ENCODE measurements at places on chromosomes 11 and 22.

- DNase-seq, result no peak
Measured at GRCh38 chr11:62026739-62027370, 59.4 kb upstream of the FTH1 start.

DNA sequence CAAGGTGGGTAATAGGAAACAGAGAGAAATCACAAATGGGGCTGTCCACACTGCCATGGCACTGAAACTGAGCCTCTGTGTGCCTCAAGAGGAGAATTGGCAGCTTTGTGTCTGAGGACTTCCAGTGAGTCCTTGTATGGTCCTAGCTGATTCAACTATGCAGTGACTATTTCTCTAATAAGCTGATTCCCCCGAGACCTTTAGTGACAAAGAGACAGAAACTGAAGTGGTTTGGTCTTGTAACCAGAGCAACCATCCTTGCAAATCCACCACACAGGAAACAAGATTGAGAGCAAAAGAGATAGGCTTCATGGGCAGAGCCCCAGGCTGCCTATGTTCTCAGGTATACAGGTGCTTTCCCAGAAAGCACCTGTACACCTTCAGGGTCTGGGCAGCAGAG, 1038.5 kb downstream of the NTM start:
- DNase-seq, result no peak

GRCh38 chr22:27765706-27766291, 35.8 kb downstream of the MN1 start:
- DNase-seq, result no peak

DNA sequence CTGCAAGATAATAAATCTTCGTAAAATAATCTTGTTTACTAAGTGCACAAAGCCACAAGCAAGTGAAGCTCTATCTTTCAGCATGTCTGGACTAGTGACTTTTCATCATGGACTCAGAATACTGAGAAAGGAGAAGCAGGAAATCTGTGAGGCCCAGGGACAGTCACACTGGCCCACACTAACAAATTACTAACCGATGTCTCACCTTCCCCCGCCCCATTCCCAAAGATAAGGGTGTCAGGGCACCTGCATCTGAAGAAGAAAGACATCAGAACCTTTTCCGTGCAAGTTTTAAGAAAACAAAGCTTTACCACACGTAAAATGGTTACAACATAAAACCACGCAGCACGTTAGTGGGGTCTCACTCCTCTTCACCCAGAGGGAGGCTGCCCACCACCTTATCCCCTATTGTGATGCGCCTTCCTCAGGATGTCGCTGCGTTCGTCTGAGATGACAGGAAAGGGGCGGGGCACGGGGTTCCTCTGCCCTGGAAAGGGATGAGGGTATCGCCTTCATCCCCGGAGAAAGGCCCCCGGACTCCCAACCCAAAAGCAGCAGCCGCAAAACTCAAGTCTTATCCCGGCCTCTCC, 616 bp downstream of the BTBD10 start:
- DNase-seq, result peak; percentile 76

DNA sequence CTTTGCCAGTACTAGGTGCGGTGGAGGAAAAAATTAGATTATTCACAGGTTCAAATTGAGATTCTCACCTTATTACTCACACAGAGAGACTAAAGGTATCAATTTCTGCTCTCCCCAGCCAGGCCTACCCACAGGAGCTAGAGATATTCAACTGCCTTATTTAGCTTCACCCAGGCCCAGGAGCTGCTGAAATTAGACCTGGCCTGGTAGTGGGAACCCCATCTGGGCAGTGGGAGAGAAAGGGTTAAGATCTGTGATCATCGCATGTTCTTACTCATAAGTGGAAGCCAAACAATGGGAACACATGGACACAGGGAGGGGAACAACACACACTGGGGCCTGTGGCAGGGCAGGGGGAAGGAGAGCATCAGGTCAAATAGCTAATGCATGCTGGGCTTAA, 20.9 kb upstream of the MICAL2 start:
- DNase-seq, result no peak

DNA sequence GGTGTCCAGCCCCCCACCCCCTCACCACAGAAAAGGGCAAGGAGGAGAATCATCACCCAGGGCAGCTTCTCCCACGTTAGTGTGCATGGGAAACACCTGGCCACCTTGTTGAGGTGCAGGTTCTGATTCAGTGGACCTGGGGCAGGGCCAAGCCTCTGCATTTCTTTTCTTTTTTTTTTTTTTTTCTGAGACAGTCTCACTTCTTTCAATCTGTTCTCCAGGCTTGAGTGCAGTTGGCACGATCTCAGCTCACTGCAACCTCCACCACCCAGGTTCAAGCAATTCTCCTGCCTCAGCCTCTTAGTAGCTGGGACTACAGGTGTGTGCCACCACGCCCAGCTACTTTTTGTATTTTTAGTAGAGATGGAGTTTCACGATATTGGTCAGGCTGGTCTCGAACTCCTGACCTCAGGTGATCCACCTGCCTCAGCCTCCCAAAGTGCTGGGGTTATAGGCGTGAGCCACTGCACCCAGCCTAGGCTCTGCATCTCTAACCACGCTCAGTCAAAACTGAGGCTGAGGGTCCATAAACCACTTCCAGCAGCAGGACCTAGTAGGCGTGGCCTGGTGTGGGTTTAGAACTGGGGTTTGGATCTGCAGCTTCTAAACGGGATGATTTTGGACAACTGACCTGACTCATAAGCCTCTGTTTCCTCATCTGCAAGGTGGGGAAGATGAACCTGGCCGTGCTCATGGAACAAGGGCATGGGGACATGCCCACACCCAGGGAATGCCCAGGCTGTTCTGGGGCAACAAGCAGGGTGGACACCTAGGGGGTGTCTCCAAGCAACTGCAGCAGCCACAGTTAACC, 734 bp downstream of the ZP1 start:
- DNase-seq, result no peak

GRCh38 chr11:65744026-65744698, 23.6 kb upstream of the RNASEH2C start:
- peak; percentile 26 for DNase-seq

GRCh38 chr11:119373921-119374631, 7.4 kb downstream of the USP2 start:
- DNase-seq, result peak; percentile 86

- no peak for DNase-seq
Measured at GRCh38 chr22:31154975-31155374, 5.0 kb upstream of the RNF185 start.

- DNase-seq, result no peak
Measured at GRCh38 chr11:60769273-60769672, 12.6 kb downstream of the MS4A15 start.

- peak; percentile 62 for DNase-seq
Measured at GRCh38 chr11:58905011-58905720, 34.1 kb upstream of the GLYATL1 start.

GRCh38 chr11:2849994-2850770, 35.4 kb downstream of the CDKN1C start:
- no peak for DNase-seq

GRCh38 chr11:119637481-119637880, 91.5 kb downstream of the NECTIN1 start:
- no peak for DNase-seq
